ENCODE measurements at places on chromosomes 2 and 18.

DNA sequence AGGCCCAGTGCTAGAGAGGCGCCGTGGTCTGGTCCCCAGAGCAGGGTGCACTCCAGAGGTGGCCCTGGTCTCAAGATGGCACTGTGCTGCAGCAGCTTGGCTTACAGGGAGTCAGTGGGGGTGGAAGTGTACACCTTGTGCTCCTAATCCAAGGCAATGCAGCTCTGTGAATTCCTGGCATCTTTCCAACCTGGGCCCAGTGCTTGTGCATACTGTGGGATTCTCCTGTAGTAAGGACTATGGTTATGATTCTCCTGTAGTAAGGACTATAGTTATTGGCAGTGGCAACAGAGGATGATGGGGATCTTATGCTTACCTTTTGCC, 616.7 kb upstream of the REG3G start:
- no peak for DNase-seq

DNA sequence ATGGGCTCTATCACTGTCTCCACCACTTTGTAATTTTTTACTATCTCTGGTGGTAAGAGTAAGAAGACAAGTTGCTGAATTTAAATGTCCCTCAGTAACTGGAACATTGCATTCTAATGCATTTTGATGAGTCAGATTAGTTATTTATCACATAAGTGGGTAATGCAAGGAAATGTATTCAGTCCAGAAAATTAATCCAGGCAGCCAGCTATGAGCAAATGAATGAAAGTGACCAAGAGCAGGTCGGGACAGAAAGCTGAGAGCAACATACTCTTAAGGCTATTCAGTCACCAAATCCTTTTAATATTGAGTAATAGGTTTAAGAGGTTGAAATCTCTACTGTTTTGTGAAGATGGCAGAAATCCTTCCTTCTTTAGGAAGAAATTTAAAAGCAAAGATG, 265.5 kb upstream of the PARD3B start:
- no peak for DNase-seq

DNA sequence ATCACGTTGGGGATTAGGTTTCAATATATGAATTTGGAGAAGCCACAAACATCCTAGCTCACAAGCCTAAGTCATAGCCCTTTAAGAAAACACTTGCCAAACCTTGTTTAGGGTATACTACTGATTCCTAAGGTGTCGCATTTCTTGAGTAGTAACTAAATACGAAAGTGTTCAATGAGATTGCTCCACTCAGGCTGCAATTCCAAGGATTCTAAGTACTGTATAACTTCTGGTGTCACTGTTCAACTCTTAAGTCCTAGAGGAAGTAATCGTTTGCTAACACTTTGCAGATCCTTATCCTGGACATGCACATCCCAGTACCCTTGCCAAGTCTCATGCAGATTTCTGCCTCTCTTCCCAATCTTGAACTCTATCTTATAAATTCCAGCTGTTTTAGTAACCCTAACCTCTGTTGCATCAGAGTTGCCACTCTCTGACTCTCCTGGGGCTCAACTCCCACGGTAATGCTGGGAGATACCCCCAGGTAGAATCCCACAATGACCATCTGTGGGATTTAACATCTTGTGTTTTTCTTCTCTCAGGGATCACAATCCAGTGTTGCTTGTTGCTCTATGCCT, 122.4 kb downstream of the HIBCH start:
- DNase-seq = no peak

DNA sequence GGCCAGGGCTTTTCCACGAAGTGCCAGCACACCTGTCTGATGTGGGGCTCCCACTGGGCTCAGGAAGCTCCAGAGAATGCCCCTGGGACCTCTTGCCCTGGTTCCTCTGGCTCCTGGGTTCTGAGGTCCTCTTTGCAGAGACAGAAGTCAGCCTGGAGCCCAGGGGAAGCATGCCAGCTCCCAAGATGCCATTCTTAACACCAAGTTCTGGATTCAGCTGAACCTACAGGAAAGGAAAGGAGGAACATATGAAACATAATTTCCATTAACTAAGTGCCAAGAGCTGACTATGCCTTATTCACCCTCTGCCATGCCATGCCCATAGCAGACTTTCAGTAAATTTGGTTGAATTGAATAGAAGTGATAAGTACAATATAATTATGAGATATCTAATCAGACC, 21.9 kb downstream of the FAM124B start:
- DNase-seq = no peak

DNA sequence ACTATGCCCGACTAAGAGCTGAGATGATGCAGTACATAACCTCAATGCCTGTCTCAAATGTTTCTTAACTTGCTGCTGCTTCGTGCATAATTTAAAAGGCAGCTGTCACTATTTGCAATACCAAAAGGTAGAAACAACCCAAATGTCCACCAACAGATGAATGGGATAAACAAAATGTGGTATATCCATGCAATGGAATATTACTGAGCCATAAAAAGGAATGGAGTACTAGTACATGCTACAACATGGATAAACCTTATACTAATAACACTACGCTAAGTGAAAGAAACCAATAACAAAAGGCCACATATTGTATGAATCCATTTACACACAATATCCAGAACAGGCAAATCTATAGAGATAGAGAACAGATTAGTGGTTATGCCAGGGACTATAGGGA, 13.0 kb upstream of the DGKD start:
- DNase-seq = no peak

DNA sequence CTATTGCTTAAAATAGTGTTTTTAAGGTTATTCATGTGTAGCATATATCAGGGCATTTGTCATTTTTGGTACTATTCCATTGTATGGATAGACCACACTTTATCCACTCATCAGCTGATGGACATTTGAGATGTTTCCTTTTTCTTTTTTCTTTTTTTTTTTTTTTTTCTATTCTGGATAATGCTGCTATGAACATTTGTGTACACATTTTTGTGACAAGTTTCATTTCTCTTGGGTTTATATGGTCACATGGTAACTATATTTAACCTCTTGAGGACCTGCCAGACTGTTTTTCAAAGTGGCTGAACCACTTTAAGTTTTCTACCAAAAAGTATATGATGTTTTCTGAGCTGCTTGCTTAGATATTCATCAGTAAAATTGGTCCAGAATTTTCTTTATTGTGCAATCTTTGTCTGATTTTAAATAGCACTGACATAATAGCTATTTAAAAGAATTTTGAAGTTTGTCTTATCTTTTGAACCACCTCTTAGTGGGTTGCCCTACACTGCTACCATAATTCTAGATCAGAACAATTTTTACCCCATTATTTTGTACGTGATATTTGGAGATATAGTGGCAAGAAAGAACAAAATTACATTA, 219.4 kb upstream of the SIX3 start:
- peak; percentile 66 for DNase-seq

DNA sequence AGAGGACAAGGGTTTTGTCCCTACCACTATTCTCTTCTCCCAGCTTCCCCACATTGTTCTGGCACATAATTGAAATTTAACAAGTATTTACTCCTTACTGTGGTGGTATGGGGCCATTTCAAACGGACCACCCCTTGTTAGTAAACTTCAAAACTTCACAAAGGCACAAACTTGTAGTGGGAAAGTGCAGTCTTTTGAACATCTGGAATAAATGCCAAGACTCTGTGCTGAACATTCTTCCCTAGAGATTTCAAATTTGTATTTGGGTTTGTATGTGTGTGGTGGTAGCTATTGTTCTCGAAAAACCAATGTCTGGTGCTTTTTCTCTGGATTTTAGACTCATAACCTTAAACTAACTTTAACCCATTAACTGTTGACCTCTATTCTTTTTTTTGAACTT, 151.6 kb downstream of the NRP2 start:
- no peak for DNase-seq

- DNase-seq = no peak
Observed at GRCh38 chr2:98514879-98515249, 70.2 kb downstream of the INPP4A start.

- no peak for DNase-seq
Observed at GRCh38 chr2:27776097-27776496, 4.6 kb downstream of the MRPL33 start.

- DNase-seq = peak; percentile 52
Observed at GRCh38 chr2:232890896-232891601, 21.0 kb downstream of the SNORC start.

DNA sequence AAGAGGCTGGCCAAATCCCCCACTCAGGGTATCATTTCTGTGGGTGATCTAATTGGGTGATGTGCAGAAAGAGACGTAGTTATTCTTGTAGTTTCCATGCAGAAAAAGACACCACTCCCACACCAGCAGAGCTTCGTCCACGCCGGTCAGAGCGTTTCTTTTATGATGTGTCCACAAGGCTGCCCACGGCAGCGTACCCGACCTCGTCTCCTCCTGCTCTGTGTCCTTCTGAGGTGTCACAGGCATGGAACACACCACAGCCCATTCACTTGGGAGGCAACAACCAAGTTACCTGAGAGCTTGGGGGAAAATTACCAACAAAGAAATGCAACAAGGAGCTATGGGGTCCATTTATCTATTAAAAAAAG, 131.3 kb downstream of the PXDN start:
- DNase-seq = no peak

DNA sequence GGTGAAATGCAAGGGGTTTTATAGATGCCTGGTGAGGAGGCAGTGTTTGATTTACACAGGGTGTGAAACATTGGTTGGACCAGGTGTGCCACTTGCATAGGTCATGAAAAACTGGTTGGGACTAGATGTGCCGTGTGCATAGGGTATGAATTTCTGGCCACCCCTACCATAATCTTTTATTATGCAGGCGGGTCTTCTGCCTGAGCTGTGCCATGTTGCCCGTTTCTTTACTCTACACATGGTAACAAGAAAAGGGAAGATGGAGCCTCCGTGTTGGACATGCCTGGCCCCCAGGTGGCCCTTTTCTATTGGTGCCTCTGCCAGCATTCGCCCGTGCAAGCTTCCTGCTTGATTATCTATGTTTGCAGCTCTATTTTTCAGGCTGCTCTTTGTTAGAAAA, 805.4 kb downstream of the TRIB2 start:
- DNase-seq = no peak

GRCh38 chr2:216736326-216736725, 41.0 kb upstream of the IGFBP5 start:
- DNase-seq = no peak

DNA sequence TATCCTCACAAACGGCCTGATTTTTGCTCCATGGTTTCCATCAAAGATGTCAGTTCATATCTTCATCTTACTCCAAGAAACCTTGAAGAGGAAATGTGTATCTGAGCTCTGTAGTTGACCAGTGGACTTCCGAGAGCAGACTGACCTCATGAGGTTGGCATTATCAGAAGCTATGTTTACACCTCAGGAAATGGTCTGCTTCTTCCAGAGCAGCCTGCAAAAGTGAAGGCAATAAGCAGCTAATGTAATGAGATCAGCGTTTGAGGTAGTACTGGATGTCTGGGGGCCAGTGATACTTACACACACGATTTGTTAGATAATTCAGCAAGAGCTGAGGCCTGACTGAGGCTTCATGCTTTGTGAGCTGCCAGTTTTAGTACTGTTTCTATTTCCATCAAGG, 189.7 kb downstream of the LRRTM1 start:
- DNase-seq = no peak

DNA sequence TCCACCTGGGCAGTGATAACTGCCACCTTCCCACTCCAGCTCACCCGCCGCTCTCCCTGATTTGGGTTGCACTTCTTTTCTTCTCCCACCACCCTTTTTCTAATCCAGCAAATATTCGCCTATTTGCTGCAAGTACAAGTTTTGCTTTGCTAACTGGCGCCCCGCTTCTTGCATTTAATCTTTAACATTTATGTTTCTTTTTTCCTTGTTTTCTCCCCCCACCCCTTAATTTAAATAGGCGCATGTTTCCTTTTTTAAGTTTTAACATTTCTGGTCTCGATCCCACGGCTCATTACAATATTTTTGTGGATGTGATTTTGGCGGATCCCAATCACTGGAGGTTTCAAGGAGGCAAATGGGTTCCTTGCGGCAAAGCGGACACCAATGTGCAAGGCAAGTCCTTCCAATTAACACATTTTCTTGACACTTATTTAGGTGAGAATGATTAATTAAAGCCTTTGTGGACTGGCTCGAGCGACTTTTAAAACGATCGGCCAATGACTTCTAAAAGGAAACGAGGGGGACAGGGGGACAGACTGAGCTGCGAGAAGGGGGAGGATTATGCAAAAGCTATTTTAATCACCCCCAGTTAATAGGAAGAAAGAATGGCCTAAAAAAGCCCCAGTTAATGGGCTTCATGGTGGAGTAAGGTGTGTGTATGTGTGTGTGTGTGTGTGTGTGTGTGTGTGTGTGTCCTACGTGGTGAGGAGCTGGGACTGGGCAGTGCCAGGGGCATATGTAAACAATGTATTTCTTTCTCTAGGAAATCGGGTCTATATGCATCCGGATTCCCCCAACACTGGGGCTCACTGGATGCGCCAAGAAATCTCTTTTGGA, 1.6 kb downstream of the TBR1 start:
- DNase-seq = no peak

DNA sequence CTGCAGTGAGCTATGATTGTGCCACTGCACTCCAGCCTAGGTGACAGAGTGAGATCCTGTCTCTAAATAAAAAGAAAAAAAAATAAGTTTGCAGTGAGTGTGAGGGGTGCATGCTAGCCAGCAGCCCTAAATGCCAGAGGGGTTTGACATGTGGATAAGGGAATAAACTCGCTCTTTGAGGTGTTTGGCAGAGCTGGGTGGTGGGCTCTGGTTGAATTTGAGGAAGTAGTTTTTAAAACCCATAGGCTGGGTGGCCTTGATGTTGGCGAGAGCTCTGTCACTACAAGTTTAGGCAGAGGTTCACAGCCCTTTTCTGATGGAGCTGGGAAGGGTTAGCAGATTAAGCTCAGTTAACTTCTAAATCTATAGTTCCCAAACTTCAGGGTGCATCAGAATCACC, 3.1 kb downstream of the ANXA4 start:
- no peak for DNase-seq

DNA sequence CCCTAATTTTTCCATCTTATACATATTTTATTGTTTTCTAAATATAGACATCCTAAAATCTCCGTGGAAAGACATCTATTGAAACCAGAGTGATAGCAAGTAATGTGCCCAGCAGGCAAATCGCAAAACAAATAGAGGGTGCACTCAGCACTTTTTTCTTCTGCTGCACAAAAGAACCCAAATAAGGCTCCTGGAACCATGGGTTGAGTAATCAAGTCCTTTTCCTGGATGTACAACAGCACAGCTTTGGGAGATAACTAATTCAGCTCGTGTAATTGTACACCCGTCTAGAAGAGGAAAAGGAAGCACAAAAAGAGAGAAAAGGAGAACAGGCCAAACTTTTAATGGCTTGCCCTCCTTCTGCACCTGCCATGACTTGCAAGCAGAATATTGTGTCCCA, 126.9 kb upstream of the TLK1 start:
- no peak for DNase-seq

GRCh38 chr2:60980071-60980815, 37.3 kb upstream of the PEX13 start:
- DNase-seq = no peak

GRCh38 chr2:232456296-232457120, 555 bp downstream of the ALPI start:
- DNase-seq = no peak

DNA sequence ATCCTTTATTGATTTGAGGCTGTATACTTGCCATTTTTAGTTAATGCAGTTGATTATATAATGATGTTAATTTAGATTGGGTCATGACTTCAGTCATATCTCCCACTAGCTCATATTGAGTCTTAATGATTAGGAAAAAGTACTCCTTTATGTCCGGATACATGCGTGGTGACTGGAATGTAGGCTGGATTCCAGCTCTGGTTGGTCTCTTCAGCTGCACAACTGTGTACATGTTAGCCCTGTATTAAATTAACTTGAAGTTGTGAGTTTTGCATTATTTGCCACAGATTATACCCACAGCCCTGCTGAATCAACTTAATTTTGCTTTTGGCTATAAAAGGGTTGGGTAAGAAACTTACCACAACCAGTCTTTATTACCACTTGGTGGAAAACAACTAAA, 22.5 kb downstream of the MOB4 start:
- DNase-seq = no peak

All from trophoblast cell (in vitro differentiated cells and primary cell).